ENCODE measurements at places on chromosomes 2 and 18.

DNA sequence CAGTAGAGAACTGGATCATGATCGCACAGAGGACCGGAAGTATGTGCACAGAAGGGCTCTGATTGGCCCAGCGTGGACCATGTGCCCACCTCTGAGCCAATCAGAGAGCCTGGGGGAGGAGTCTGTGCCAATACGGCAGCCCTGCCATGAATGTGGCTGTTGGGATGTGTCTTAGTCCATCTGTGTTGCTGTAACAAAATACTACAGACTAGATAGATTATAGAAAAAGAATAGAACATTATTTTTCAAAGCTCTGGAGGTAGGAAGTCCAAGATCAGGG lies 132.0 kb downstream of the NDUFA10 start:
- DNase-seq, result no peak

- no peak for DNase-seq
Observed at GRCh38 chr2:207264310-207264709, 98.6 kb upstream of the KLF7 start.

DNA sequence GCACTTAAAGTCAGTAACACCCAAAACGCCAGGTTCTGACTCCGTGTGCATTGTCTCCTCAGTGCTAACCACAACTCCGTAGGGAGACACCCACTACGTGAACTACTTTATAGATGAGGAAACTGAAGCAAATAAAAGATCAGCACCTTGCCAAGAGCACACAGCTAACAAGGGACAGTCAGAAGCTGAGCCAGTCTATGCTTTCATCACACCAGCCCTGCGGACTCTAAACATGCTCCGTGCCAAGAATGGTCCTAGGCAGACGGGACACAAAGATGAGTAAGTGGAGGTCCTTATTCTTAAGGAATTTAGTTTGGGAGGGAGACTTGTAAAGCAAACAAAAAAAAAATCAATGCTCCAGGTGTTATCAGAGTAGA lies 9.6 kb downstream of the MBOAT2 start:
- DNase-seq, result no peak

GRCh38 chr2:239253264-239253663 lies 147.6 kb downstream of the HDAC4 start:
- no peak for DNase-seq

- DNase-seq, result no peak
Observed at GRCh38 chr2:45114221-45114955, 105.1 kb upstream of the SIX2 start.

DNA sequence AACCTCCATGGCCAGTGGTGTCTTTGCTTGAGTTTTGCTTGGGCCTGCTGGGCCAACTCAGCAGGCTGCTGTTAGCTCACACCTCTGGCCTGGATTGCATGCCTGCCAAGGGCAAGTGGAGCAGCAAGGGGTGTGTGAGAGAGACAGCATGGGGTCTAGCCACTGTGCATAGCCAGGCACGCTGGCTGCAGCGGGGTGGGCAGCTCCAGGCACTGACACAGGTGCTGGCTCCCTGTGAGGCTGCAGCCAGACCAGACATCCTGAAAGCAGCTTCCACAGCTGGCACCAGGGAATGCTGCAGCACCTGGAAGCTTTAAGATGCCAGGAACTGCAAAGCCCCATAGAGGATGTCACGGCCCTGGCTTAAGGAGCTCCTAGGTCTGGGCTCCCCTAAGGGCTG lies 376.4 kb upstream of the VWC2L start:
- DNase-seq, result no peak

GRCh38 chr2:154207288-154208047 lies 335.7 kb downstream of the GALNT13 start:
- DNase-seq, result no peak
